ENCODE measurements at places on chromosomes 16 and 17.
A peak's percentile ranks its signal among the peaks of the same experiment; 100 is the strongest.

DNA sequence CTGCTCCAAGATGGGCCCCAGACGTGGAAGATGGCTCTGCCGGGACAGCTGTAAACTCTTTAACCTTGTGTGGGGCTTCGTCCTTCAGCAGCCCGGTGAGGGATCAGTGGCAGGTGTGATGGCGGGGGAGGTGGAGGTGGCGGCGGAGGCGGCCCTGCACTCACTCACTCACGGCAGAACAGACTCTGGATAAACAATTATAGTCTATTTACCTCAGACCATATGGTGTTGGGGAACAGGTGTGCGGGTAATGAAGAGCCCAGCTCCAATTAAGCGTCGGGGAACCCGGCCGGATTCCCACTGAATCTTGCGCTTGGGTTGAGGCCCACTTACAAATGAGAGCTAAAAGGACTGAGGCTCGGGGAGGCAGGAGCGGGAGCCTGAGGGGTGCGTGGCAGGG lies 104.3 kb upstream of the SDK2 start:
- no peaks in the 10 kb centered on the region for H3K36me3 ChIP-seq
- H3K4me1 ChIP-seq: peaks cover 9% of the 10 kb centered on the region
- no peak overlapping the region for H3K4me3 ChIP-seq
- no peak for ATAC-seq
- peaks cover 52% of the 10 kb centered on the region for H3K27me3 ChIP-seq

GRCh38 chr16:81752225-81752875 lies 26.7 kb upstream of the PLCG2 start:
- peak; percentile 98 for ATAC-seq
- peaks cover 73% of the 10 kb centered on the region for H3K4me1 ChIP-seq
- peak overlapping the region; percentile 36 for H3K4me3 ChIP-seq
- peak overlapping the region; percentile 93 for H3K27ac ChIP-seq
- H3K27me3 ChIP-seq: no peaks in the 10 kb centered on the region

GRCh38 chr17:15886804-15887203 lies 58.1 kb upstream of the ADORA2B start:
- H3K4me1 ChIP-seq: peaks cover 12% of the 10 kb centered on the region
- no peaks in the 10 kb centered on the region for H3K36me3 ChIP-seq
- no peak for ATAC-seq
- H3K27ac ChIP-seq: no peak overlapping the region

DNA sequence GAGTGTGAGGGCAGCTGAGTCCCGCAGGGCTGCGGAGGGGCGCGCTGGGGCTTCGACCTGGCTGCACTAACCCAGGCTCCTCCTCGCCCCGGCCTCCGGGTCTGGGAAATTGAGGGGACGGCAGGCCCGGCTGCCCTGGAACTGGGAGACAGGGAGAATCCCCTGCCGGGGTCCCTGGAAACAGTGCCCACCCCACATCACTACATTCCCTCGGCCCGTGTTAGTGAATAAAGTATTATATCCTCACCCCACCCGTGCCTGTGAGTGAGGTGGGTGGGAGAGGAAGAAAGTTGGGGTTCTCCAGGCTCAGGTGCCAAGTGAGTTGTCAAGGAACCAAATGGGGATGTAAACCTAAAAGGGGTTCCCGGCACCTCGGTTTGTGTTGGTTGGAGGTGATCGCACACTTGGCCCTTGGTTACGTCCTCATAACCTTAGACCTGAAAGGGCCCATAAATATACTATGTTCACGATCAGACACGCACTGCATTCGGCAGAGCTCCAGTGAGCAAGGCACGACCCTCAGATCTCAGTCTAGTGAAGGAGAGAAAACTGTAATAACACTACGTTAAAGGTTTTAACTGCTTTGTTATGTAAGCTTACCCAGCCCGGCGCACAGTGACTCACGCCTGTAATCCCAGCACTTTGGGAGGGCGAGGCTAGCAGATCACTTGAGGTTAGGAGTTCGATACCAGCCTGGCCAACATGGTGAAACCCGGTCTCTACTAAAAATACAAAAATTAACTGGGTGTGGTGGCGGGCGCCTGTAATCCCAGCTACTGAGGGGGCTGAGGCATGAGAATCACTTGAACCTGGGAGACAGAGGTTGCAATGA lies 11.2 kb downstream of the ZNF771 start:
- H3K27ac ChIP-seq: peak overlapping the region; percentile 70
- H3K27me3 ChIP-seq: no peaks in the 10 kb centered on the region
- H3K4me1 ChIP-seq: peaks cover 22% of the 10 kb centered on the region
- H3K36me3 ChIP-seq: peaks cover 30% of the 10 kb centered on the region

DNA sequence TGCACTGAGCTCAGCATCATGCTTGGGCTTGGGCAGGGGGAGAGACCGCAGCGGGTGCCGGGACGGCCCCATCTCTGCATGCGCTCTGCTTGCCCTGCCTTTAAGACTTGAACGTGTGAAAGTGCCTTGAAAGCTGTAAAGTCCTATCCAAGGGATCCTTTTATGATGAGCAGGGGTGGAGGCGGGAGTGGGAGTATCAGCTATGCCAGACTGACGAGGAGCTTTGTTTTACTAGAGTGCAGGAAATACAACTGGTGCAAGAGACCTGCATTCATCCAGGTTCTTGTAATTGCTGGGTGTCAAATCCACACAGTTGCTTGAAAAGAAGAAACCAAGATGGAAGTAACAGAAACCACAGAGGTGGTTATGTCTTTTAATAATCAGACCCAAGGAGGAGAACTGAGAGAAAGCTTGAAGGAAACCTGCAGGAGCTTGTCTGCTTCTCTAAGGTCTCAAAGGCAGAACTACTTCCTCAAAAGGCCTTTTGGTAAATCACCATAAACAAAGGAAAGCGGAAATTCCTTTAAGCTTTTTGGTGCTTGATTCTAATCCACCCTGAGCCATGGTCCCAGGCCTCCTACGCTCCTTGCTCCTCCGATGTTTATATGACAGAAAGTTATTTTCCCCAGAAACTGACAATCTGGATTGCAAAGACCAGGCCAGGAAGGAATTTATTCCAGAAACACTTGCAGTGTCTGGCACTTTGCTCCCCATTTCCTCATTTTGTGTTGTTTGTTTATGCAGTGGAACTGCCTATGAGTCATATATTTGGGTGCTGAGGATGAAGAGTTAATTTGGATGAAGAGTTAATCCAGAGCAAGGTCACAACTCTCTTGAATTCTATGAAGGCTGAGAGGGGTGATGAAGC lies 51.3 kb upstream of the FBXO47 start:
- H3K27me3 ChIP-seq: no peaks in the 10 kb centered on the region
- peak overlapping the region; percentile 57 for H3K27ac ChIP-seq
- H3K4me3 ChIP-seq: no peak overlapping the region
- peak; percentile 85 for ATAC-seq
- H3K36me3 ChIP-seq: no peaks in the 10 kb centered on the region
- H3K4me1 ChIP-seq: peaks cover 13% of the 10 kb centered on the region

DNA sequence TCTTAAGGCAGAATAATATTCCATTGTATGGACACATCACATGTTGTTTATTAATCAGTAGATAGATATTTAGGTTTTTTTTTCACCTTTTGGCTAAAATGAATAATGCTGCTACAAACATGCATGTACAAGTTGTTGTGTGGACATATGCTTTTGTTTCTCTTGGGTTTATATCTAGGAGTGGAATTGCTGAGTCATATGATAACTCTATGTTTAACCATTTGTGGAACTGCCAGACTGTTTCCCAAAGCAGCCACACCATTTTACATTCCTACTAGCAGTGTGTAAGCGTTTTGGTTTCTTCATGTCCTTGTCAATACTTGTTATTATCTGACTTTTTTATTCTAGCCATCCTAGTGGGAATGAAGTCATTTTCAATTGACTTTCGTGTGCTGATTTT lies 21.3 kb downstream of the CYLD start:
- H3K27me3 ChIP-seq: no peaks in the 10 kb centered on the region
- H3K4me3 ChIP-seq: no peak overlapping the region
- peaks cover 64% of the 10 kb centered on the region for H3K4me1 ChIP-seq
- ATAC-seq: no peak

DNA sequence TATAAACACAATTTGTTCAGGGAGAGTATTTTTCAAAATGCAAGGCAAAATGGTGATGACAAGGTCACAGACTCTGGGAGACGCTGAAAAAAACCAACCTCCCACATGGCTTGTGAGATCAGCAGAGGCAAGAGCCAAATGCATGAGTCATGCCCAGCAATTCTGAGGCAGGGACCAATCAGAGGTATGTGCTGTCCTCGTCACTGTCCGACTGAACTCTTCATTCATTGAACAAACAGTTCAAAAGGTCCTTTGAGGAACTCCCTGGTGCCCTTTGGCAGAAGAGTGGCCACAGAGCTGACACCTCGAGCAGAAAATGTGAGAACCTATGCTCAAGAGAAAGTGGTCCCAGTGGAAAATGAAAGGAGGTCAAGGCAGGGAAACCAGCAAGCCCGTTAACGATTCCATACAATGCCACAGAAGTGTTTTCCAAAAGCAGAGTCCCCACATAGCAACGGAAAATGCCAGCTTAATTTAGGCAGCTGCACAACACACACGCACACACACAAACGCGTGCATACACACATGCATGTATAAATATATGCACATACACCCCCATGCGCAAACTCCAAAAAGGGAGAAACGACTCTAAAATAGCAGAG lies 50.9 kb downstream of the CDH11 start:
- no peaks in the 10 kb centered on the region for H3K4me1 ChIP-seq
- H3K4me3 ChIP-seq: no peak overlapping the region
- no peak for ATAC-seq
- no peaks in the 10 kb centered on the region for H3K27me3 ChIP-seq
- H3K27ac ChIP-seq: no peak overlapping the region
- no peaks in the 10 kb centered on the region for H3K36me3 ChIP-seq

DNA sequence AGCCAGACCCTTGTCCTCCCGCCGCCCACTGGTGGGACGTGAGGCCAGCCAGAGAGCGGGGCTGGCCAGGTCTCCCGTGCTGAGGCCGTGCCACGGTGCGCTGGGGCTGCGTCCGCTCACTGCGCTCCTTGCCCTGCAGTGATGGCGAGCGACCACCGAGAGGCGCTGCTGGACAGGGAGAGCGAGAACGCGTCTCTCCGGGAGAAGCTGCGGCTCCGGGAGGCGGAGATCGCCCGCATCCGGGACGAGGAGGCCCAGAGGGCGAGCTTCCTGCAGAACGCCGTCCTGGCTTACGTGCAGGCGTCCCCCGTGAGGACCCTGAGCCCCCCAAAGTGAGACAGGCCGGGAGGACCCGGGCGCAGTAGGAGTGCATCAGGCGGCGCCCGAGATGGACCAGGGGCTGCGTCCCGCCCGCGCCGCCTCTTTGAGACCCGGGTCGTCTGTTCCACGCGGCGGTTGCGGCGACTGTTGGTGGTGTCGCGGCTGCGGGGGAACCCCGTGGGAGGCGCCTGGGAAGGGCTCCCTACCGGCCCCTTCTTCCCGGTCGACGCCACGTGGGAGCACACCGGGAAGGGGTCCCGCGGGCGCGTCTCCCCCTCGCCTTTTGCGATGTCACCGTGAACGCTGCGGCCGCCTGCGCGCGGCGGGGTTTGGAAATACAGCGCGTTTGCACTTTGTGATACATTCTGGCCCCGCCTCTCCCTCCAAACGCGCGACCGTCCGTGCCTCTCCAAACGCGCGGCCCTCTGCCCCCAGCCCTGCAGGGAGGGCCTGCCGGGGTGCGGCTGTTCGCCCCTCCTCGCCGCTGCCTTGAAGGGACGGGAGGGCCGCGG lies 792 bp upstream of the RAC3 start:
- peak overlapping the region; percentile 85 for H3K4me3 ChIP-seq
- peaks cover 24% of the 10 kb centered on the region for H3K4me1 ChIP-seq
- H3K27me3 ChIP-seq: peaks cover 34% of the 10 kb centered on the region
- peak; percentile 71 for ATAC-seq
- no peak overlapping the region for H3K27ac ChIP-seq

DNA sequence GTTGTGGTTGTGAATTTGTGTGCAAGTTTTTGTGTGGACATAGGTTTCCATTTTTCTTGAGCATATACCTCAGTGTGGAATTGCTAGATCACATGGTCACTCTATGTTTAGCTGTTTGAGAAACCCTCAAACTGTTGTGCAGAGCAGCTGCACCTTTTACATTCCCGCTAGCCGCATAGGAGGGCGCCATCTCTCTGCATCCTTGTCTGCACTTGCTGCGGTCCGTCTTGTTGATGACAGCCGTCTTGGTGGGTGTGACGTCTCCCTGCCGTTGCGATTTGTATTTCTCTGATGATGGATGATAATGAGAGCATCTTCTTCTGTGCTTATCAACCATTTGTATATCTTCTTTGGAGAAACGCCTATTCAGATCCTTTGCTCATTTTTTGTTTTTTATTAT lies 25.1 kb upstream of the IL17C start:
- peaks cover 50% of the 10 kb centered on the region for H3K36me3 ChIP-seq
- H3K4me1 ChIP-seq: peaks cover 23% of the 10 kb centered on the region
- ATAC-seq: no peak

GRCh38 chr16:48602356-48603014 lies 7.5 kb downstream of the N4BP1 start:
- H3K36me3 ChIP-seq: peaks cover 9% of the 10 kb centered on the region
- no peak overlapping the region for H3K27ac ChIP-seq
- H3K4me1 ChIP-seq: peaks cover 46% of the 10 kb centered on the region
- no peaks in the 10 kb centered on the region for H3K27me3 ChIP-seq
- no peak for ATAC-seq

DNA sequence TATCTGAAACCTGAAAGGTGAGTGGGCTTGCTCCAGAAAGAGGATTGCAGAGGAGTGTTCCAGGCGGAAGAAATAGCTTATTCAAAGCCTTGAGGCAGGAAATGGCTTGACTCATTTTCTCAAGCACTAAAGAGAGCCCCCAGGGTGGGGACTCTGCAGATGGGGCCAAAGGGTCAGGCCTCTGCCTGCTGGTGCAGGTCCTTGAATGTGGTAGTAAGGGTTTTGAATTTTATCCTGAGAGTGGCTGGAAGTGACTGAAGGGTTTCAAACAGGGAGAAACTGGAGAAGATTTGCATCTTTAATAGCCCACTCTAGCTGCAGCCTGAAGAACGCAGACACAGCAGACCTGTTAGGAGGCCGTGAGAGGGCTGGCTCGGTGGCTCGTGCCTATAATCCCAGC lies 144.4 kb downstream of the CCT6B start:
- no peak for ATAC-seq
- peaks cover 14% of the 10 kb centered on the region for H3K27me3 ChIP-seq
- no peak overlapping the region for H3K4me3 ChIP-seq
- H3K27ac ChIP-seq: no peak overlapping the region
- H3K36me3 ChIP-seq: no peaks in the 10 kb centered on the region

DNA sequence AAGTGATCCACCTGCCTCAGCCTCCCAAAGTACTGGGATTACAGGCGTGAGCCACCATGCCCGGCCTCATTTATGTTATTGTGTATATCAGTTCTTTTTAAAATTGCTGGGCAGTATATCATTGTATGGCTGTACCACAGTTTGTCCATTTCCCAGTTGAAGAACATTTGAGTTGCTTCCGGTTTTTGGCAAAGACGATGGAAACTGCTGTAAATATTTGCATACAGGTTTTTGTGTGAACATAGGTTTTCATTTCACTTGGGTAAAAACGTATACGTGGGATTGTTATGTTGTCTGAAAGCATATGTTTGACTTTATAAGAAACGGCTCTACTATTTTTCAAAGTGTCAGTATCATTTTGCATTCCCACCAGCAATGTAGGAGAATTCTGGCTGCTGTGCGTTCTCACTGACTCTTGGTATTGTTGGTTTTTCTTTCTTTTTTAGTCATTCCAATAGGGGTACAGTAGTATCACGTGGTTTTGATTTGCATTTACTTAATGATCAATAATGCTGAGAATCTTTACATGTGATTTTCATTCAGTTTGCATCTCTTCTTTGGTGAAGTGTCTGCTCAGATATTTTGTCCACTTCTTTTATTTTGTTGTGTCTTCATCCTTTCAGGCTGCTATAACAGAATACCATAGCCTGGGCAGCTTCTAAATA lies 63.2 kb upstream of the GOT2 start:
- peaks cover 5% of the 10 kb centered on the region for H3K36me3 ChIP-seq
- ATAC-seq: no peak
- no peak overlapping the region for H3K27ac ChIP-seq

GRCh38 chr16:86874141-86874540 lies 295.8 kb downstream of the FOXL1 start:
- peaks cover 33% of the 10 kb centered on the region for H3K27me3 ChIP-seq
- no peak overlapping the region for H3K27ac ChIP-seq
- H3K4me1 ChIP-seq: no peaks in the 10 kb centered on the region
- peak; percentile 55 for ATAC-seq
- H3K36me3 ChIP-seq: no peaks in the 10 kb centered on the region
